ENCODE measurements at places on chromosomes 5 and 9.

GRCh38 chr5:98041661-98042060, 731.8 kb upstream of the RGMB start:
- no peak for DNase-seq

DNA sequence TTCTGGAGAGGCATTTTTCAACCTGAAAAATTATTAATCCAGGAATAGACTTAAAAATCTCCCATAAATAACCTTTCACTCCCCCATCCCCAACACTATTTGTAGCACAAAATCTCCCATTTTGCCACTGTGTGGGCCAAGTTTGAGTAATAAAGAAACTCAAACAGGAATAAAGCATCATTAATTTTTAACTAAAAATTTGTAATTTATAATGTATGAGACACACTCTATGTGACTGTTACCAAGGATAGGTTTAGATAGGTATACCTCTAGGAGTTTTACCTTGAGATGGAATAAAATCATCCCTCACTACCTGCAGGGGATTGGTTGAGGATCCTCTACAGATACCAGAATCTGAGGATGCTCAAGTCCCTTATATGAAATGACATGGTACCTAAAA, 30.1 kb downstream of the CHD1 start:
- no peak for DNase-seq

DNA sequence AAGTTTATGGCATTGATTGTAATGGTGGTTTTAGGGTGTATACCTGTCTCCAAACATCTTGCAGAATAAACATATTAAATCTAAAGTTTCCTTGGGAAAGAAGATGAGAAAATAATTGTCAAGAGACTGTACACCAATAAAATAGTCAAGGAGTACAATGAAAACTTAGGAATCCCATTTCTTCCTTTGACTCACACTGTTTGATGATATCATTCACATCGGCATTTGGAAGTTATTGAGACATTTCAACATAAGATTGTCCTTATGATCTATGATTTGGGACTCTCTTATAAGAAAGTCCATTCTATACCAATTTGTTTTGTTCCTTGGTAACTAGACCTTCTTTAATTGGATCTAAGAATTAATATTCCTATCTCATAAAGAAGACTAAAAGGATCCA, 482.7 kb downstream of the RAB3C start:
- DNase-seq, result no peak

DNA sequence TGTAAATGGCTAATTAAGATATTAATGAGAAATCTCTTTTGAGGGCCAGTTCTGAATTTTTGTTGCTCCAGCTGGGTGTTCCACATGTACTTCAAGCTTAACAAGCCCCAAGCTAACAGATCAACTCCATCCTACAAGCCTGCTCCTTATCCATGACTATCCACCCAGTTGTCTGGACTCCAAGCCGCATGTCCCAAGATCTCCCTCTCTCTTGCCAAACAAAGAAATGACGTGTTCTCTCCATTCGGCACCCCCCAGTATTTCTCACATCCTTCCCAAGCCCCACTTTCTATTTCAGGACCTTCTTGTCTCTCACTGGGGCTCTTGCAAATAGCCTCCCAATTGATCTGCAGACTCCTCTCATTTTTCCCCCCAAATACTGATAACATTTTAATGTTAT, 15.8 kb upstream of the PTPN3 start:
- DNase-seq, result no peak

GRCh38 chr5:125538469-125538868, 792.0 kb upstream of the ZNF608 start:
- DNase-seq, result no peak

DNA sequence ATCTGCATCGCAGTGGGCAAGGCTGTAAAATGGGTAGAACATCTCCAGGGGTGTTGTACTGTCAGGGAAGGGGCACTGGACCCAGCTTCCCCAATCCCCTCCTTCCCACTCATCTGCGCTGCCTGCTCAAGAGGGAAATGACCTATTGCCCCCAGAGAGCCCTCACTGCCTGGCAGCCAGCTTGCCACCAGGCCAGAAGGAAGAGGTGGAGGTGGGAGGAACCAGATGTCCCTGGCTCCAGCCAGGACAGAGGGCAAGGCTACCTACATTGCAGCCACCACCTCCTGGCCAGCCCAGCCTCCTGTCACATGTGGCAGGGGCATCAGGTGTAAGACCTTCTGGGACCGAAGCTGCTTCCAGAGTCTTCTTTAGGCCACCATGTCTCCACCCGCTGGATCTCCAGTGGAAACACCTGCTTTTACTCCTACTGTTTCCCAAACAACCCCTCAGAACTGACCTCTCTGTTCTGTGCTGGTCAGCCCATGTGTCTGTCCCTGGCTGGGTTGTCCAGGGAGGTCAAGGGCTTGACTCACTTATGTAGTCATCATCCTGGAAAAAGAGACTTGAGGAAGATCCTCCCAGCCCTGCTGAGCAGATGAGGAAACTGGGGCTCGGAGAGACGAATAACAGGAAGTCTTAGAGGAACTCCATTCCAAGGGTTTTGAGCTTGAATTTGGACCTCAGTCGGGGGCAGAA, 42.3 kb downstream of the JADE2 start:
- DNase-seq, result no peak
